Renal cortex interstitium (tissue), 15 donors: ENCODE measurements at places on chromosomes 4 and X. TPM values are rescaled to one million over a fixed set of nuclear protein-coding genes. Genes with fewer than 3 reads are reported as not detected.
A peak's percentile ranks its signal among the peaks of the same experiment; 100 is the strongest.

Gene PAK3
- polyA plus RNA-seq: 6.6 TPM

DNA sequence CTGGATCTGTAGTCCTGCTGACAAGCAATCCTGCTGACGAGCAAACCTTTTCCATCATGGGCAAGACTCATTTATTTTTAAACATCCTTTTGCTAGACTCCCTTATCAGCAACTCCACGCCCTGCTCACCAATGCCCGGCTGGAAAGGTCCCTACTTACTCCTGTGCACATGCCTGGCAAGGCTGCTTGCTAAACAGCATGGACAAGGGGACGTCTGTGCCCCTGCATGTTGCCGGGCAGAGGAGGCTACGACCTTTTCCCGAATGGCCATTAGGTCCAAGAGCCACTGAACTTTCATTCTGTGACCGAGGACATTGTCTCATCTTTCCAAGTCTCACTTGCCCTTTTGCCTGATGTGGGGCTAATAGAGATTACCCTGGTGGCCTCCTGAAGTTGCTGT, 98.6 kb downstream of the MGST2 start:
- no peak for DNase-seq

DNA sequence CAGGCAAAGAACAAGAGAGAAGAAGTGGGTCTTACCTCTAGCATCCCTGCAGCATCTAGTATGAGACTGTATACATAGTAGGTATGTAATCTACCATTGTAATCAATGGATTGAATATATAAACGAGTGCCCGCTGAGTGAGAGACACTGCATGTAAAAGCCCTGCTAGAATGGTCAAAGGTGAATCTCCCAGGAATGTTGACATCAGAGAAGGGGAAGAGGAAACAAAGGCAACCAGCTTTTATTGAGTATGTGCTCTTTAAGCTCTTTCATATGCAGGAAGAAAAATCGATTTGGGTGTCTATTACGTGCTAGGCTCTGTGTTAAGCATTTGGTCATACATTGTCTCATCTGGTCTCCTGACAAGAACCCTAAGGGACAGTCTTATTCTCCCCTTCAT, 91.9 kb upstream of the KLHL13 start:
- no peak for DNase-seq

Gene SLITRK2
- polyA plus RNA-seq: 1.5 TPM

DNA sequence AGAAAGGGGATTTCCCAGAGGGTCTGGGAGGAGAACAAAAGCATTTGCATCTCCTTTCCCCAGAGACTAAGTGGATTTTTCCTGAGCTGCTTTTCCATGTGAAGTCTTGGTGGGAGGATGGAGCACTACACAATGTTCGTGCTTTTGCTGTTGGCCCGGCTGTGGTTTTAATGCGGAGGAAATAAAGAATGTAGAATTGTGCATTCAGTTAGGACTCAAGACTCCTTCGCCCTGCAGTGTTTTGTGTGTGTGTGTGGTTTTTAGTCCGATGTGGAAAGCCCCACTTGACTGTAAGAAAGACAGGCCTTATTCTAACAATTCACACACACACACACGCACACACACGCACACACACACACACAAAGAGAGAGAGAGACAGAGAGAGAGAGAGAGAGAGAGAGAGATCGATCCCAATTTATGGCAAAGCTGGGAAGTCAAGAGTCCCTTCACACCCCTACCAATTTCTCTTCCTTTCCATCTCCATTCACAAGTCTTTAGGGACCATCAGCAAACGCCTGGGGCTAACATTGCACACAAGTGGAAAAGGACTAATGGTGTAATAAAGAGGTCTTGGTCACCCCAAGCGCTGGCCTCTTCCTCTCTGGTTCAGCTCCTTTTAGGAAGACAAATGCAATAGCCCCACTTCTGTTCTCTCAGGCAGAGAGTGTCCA, 44.2 kb downstream of the CLDN34 start:
- no peak for DNase-seq

Gene DACH2
- 19.6 TPM for polyA plus RNA-seq

DNA sequence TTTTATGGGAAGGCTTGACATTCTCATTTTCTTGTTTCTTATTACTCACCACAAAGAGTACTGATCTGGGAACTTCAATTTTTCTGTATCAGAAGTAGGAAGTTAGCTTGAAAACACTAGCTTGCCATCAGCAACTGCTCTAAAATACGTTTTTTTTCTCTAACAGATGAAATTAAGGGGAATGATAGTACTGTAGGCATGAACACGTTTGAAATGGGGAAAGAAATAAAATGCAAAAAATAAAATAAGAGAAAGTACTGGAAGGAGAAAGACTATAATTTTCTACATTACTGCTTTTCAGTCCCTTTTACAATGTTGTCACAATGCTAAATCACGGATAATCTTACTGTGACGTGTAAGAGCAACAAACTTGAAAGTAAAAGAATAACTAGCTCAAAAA, 1.5 kb downstream of the RADX start:
- no peak for DNase-seq

DNA sequence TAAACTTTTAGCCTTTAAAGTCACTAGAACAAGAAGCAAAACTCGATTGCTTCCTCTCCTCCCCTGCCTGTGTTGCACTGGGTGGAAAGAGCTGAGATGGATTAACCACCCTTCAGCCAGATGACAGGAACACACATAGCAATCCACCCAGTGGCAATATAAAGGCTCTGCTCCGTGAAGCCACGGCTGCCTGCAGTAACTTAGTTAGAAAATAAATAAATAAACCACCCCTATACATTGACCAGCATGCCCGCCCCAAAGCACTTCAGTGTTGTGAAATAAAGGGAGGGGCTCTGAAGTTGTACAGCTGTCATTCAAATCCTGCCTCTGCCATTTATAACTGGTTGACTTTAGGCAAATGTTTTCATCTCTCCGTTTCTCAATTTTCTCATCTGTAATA, 217.1 kb upstream of the LDB2 start:
- no peak for DNase-seq

GRCh38 chr4:22091352-22091717, 142.8 kb upstream of the KCNIP4 start:
- DNase-seq: no peak

Gene LEF1
- 85.9 TPM for polyA plus RNA-seq

Gene TBX22
- polyA plus RNA-seq: 3.7 TPM

Gene BTC
- polyA plus RNA-seq: 4.7 TPM

DNA sequence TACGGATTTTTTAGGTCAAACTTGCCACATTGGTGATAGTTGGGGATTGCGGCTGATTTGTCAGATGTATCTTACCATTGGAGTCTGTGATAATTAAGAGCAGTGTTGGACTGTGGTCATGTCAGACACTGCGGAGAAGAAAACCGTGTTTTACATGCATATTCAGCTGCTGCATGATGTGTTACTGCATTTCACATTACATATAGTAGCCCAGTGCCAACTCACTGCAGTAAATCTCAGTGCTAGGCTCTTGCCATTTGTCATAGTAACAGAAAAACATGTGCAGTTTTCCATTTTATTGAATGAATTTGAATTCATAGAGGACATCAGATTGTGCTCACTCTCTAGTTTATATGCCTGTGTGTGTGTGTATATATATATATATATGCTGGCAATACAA, 543.7 kb downstream of the IL1RAPL1 start:
- no peak for DNase-seq

Gene ZNF674
- 6.7 TPM for polyA plus RNA-seq

GRCh38 chrX:71301195-71301924, at the start of gene ITGB1BP2:
TSS of gene ITGB1BP2 (plus strand) at chrX:71301750. CDS start at chrX:71301807, 57 bp downstream.
- DNase-seq: no peak

Gene FATE1
- polyA plus RNA-seq: 0.57 TPM

- no peak for DNase-seq
Observed at GRCh38 chr4:165651901-165652300, 221.1 kb upstream of the TLL1 start.

DNA sequence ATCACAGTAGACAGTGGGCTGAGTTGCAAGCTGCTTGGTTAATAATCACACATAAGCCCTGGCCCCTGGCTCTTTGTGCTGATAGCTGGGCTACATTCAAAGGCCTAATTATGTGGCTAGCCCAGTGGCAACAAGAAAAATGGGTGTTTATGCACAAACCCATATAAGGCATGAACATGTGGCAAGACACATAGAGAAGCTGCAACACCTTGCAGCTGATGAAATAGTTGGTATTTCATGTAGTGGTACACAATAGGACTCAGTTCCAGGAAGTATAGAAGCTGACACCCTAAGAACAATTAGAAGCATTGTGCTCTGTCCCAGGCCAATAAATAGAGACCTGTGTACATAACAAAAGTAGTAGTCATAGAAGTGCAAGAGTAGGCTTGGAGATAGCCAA, 14.6 kb upstream of the ZNF630 start:
- no peak for DNase-seq

Gene MAGEH1
- 75.0 TPM for polyA plus RNA-seq

DNA sequence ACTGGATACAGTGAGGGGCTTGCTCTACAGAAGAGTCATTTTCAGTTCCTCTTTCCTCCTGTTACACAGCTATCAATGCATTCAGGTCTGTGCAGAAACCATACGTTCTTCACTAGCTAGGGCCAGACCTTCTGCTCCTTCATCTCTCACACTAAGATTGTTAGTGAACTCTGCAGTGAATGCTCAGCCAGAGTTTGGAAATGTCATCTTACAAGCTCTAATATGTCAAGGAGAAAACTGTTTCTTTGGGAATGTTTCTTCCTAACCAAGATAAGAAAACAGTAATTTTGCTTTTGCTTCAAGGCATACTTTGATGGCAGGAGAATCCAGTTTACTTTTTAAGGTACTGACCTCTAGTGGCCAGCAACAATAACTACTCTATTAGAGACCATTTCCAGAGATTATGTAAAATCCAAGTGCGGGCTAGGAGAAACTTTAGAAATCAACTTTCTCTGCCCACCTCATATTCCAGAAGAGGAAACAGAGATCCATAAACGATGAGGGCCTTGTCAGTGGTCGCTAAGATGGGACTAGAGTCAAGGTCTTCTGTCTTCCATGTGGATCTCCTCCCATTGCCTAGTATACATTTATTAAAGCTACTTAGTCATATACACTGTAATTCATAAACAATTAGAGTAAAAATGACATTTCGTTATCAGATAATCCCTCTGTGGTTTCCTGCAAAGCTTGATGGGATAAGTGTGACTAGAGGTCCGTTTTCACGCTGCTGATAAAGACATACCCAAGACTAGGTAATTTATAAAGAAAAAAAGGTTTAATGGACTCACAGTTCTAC, 12.1 kb upstream of the CC2D2A start:
- DNase-seq: peak; percentile 69

- no peak for DNase-seq
Observed at GRCh38 chrX:317424-318067, 1.1 kb downstream of the GTPBP6 start.

GRCh38 chrX:45428831-45429230, 228.2 kb upstream of the DIPK2B start:
- no peak for DNase-seq

GRCh38 chr4:42344309-42344708, 53.0 kb upstream of the SHISA3 start:
- no peak for DNase-seq

Gene CENPVL1
- 0.32 TPM for polyA plus RNA-seq

Gene UNC5C
- polyA plus RNA-seq: 41.3 TPM

GRCh38 chr4:106565727-106566126, 197.1 kb upstream of the GIMD1 start:
- DNase-seq: no peak

Gene NAP1L2
- 3.8 TPM for polyA plus RNA-seq

Gene OCIAD1
- polyA plus RNA-seq: 256 TPM

DNA sequence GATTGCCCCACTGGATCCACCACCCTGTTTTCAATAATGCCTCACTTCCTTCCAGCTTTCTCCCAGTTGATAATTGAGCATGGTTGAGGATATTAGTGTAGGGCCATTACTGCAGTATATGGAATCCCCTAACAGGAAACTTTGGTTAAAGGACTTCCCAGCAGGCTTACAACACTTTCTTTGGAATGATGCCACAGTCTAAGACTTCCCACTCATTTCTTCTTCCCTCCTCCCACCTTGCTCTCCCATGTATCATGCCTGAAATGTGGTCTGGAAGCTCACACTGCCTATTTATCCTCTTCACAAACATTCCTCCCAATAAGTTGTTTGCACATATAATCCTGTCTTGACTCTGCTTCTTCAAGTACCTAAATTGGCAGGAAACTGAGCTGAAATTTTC, 863.3 kb downstream of the CENPC start:
- DNase-seq: no peak

GRCh38 chr4:168811207-168811606, 198.8 kb downstream of the CBR4 start:
- no peak for DNase-seq

- no peak for DNase-seq
Observed at GRCh38 chr4:184826691-184827270, 1.0 kb upstream of the ACSL1 start.

GRCh38 chr4:123889507-123889906, 492.9 kb downstream of the SPRY1 start:
- DNase-seq: no peak

GRCh38 chr4:2651998-2652397, 104.1 kb downstream of the TNIP2 start:
- no peak for DNase-seq

- no peak for DNase-seq
Observed at GRCh38 chrX:153485396-153486080, 9.2 kb upstream of the BGN start.

DNA sequence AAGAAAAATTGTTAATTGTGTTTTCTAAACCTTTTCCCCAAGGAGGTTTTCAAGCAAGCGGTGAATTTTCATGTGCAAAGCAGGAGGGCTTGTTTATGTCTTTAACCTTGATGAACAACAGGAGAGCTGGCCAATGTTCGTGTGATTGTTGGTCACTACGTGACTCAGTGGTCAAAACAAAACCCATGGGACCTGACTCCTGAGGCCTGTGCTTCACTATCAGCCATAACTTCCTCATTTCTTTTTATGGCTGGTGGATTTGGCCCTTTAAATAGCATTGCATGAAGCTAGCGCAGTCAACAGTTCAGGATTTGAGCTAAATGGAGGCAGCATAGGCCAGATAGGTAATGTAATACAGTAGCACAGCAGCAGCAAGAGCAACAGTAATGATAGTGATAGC, 80.5 kb downstream of the MID1IP1 start:
- DNase-seq: no peak

DNA sequence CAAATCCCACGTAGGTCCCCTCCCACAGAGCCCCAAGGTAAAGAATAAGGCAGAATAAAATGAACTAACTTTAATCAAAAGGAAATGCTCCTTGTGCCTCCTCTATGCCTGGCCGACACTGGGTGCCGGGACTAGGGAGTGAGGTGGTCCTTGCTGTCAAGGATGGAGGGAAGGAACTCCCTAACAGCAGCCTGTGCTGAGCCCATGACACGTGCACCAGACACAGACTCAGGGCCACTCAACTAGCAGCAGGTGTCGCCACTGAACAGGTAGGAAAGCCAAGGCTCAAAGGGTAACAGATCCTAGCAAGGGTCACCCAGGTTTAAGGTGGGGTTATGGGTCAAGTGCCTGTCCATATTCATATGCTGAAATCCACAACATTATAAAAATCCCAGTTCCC, 29.2 kb downstream of the MSX1 start:
- no peak for DNase-seq

DNA sequence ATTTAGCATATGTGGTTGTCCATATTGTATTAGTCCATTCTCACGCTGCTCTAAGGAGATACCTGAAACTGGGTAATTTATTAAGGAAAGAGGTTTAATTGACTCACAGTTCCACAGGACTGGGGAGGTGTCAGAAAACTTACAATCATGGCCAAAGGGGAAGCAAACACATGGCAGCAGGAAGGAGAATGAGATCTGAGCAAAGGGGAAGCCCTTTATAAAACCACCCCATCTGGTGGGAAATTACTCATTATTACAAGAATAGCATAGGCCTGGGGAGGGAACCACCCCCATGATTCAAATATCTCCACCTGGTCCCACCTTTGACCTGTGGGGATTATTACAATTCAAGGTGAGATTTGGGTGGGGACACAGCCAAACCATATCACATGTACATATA, 122.6 kb upstream of the ANK2 start:
- DNase-seq: no peak

Gene RNF175
- polyA plus RNA-seq: 5.9 TPM

- DNase-seq: no peak
Observed at GRCh38 chr4:84778041-84778440, 188.4 kb downstream of the WDFY3 start.
